M059J (cell line): ENCODE measurements at places on chromosomes 6 and 20.

DNA sequence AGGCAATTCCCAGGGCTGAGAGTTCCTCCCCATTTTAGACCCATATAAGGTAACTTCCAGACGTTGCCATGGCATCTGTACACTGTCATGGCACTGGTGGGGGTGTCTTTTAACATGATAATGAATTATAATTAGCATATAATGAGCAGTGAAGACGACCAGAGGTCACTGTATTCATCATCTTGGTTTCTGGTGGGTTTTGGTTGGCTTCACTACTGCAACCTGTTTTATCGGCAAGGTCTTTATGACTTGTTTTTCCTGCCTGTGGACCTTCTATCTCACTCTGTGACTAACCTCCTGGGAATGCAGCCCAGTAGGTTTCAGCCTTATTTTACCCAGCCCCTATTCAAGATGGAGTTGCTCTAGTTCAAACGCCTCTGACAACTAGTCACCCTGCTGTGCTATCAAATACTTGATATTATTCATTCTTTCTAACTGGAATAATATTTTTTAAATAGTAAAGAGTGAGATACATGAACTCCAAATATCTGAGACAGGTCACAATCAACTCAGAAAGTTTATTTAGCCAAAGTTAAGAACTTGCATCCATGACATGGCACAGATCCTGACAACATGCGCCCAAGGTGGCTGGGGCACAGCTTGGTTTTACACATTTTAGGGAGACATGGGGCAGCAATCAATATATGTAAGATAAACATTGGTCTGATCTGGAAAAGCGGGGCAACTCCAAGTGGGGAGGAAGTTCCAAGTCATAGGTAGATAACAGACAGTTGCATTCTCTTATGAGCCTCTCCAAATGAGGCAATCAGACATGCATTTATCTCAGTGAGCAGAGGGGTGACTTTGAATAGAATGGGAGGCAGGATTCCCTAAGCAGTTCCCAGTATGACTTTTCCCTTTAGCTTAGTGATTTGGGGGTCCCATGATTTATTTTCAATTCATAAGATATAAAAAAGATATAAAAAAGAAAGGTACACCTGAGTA is 1.2 kb upstream of the UFL1 start:
- DNase-seq: peak; percentile 62

DNA sequence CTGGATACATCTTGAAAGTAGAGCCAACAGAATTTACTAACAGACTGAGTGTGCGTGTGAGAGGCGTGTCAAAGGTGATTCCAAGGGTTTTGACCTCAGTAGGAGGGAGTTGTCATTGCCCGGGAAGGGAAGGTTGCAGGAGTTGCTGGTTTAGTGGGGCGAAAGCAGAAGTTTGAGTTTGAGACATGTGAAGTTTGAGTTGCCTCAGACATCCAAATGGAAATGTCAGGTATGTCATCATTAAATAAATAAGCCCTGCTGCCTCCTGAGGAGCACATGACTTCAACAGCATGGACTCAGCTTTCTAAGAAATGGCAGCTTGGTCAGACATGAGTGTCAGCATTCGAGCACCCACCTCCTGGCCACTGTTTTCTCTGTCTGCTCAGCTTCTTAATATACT is 26.6 kb upstream of the TGM2 start:
- no peak for DNase-seq

GRCh38 chr6:36666826-36667591 is 11.5 kb upstream of the CDKN1A start:
- peak; percentile 95 for DNase-seq

DNA sequence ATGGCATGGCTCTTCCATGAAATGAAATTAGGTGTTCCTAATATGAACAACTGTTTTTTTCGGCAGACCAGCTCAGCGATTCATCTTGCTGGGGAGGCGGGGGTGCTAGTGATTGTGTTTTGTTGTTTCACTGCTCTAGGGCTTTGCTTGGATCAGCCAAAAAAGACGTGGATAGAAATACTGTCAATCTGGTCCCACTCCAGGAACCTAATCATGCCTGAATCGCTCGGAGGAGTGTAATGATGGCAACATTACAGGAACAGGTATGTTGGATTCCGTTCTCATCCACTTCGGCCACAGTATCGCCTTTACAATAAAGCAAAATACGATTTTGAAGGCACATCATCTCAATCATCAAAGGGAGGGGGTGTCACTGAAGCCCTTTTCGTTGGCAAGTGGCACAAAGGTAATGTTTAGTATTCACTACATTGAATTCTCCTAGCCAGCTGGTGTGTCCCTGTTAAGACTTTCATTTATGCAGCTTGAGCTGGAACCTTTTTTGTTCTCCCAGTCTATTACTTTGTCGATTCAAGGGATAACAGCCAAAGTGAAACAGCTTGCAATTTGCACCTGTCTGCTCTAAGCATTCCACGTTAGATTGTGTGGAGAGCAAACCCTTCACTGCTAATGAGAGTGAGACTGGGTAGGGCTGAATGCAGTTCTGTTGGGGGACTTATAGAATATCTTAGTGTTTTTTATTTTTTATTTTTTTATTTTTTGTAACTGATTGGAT is 477.7 kb downstream of the TFAP2A start:
- DNase-seq: peak; percentile 9

DNA sequence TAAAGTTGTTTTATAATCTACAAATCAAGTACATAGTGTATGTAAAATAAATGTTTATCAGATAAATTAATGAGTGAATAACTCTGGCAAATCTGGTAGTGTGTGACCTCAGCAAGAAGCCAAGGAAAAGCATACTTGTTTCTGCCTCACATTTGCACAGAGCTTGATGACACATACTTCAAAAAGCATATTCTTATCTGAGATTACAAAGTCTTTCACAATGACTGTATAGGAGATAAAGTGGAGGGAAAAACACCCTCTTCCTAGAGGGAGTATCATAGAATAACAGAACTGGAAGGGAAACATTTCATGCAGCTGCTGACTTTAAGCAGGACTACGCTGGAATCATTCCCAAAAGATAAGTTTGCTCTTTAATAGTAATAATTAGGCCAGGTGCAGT is 28.1 kb upstream of the AKAP7 start:
- peak; percentile 84 for DNase-seq

- DNase-seq: peak; percentile 10
Observed at GRCh38 chr6:135438907-135439535, 58.5 kb downstream of the AHI1 start.

- no peak for DNase-seq
Observed at GRCh38 chr6:170436209-170436809, 116.8 kb downstream of the PSMB1 start.

DNA sequence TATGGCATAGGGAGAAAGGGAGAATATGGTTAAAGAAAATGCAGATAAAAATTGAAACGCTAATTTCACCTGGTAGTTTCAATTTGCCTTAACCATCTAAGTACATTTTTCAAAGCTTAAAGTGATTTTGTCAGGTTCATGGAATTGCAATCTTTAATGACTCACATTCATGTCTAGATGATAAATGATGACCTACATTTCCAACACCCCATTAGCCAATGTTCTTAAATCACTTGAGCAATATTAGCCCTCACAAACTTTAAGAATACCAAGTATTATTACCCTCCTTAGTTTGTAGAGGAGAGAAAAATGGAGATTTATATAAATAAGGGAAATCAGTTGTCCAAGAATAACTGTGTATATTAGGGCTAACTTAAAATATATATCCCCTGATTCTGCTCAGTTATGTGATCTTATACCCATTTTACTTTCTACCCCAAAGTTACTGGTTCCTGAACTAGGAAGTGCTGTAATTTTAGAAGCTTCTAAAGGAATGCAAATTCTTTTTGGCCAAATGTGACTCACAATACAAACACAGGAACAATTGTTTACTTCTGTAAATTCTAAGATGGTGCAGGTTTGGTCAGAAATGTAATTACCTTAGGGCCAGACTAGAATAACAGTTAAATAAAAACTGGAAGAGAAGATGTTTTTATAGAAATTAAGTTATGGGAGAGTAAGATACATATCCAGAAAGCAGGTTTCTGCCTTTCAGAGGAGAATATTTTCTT is 34.5 kb downstream of the TPBG start:
- DNase-seq: peak; percentile 86

- peak; percentile 97 for DNase-seq
Observed at GRCh38 chr20:51487565-51488268, 54.8 kb downstream of the NFATC2 start.

GRCh38 chr6:72922401-72922800 is 300.5 kb downstream of the KCNQ5 start:
- DNase-seq: peak; percentile 44

GRCh38 chr20:25246182-25246999 is 1.5 kb upstream of the PYGB start:
- DNase-seq: no peak

- DNase-seq: peak; percentile 22
Observed at GRCh38 chr20:38961530-38962043, 557 bp upstream of the DHX35 start.

DNA sequence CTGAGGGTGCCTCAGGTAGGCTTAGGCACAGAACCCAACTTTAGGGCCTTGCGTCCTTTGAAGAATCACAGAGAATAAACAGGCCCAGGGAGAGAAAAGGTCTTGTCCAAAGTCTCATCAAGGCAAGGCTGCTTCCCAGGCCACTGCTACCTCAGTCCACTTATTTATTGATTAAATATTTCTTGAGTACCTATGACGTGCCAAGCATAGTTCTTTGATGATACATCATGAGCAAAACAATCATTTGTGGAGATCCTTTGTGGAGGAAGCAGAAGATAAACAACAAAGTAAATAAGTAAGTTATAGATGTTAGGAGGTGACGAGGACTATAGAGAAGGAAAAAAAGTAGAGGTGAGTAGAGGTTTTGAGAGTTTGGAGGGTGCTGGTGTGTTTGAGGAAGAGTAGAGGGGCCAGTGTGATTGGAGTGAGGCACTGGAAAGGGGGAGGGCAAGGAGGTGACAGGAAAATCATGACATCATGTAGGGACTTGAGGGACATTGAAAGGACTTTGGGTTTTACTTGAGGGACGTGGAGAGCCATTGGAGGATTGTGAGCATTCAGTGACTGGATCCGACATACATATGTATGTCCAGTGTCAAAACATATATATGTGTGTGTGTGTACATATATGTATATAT is 14.1 kb upstream of the CHMP4B start:
- DNase-seq: no peak

DNA sequence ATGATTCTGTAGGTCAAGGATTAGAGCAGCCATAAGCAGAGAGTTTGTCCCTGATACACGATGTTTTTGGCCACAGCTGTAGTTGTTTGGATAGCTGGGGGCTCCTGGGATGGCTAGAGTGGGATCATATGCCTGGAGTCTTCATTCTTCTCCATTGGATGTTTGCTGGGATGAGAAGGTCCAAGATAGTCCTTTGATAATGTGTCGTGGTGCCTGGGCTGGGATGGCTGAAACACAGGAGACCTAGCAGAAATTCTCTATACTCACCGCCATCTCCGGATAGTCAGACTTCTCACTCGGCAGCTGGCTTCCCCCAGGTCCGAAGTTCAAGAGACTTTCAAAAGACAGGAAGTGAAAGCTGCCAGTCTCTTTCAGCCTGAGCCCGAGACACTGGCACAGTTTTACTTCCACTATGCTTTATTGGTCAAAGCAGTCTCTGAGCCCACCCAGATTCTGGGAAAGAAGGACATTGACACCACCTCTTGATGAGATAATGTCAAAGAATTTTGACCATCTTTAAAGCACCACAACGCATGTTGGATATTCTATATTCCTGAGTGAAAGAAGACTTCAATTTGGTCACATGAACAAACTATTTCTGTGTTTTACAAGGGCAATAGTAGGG is 16.0 kb downstream of the MARCKS start:
- DNase-seq: peak; percentile 90

- DNase-seq: no peak
Observed at GRCh38 chr20:20363799-20364592, 3.9 kb upstream of the INSM1 start.

GRCh38 chr20:24980291-24981053 is 12.1 kb downstream of the APMAP start:
- DNase-seq: no peak

GRCh38 chr6:41531016-41531415 is 15.2 kb upstream of the FOXP4 start:
- no peak for DNase-seq

GRCh38 chr6:75481394-75481793 is 12.2 kb downstream of the FILIP1 start:
- DNase-seq: no peak

- DNase-seq: no peak
Observed at GRCh38 chr6:92647630-92648029, 771.7 kb downstream of the EPHA7 start.

DNA sequence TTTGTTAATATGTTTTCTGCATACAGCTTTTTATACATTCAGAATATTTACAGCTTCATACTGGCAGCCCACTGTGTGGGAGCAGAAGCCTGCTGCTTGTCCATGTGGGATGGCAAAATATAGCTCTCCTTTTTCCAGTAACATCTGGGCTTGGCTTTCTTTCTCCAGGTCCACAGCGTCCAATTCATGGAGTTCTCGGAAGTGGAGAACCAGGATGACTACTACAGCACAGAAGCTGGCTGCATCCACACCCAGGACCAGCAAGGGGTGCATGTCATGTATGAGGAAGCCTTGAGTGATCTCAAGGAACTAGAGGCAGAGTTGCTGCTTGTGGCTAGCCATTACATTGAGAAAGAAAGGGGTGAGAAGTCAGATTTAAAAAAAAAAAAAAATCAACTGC is 143.1 kb downstream of the CD164 start:
- no peak for DNase-seq

GRCh38 chr6:15252195-15252594 is 6.3 kb downstream of the JARID2 start:
- no peak for DNase-seq

DNA sequence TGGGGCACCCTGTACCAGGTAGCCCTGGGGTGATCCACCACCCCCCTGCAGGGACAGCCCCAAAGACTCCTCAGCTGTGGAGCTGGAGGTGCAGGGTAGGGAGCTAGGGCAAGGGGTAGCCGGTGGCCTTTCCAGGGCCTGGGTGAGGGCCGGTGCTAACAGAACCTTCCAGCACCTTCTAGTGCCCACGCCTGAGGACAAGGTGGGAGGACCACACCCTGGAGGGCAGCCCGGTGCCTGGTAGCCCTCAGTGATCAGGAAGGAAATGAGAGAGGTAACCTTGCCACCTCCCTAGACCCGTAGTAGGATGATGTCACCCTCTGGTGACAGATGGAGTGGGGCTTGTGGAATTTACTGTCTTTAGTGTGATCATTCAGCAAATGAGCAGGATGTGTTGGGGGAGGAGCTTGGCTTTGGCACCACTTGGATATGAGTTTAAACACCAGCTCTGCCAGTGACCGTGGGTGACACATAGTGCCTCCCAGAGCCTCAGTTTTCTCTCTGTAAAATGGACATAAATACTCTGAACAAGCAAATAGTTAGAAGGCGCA is 187.7 kb downstream of the NFATC2 start:
- DNase-seq: peak; percentile 99
